Bladder microvascular endothelial cell (primary cell): ENCODE measurements at places on chromosomes 5 and 9. TPM values are rescaled to one million over a fixed set of nuclear protein-coding genes. Genes with fewer than 3 reads are reported as not detected.

The KCNV2 gene
- not detected in 2 replicates for total RNA-seq

The TTC23L gene
- total RNA-seq: not detected in 2 replicates

The CCL28 gene
- total RNA-seq: 0.81 and 2.0 TPM in 2 replicates

The BAAT gene
- total RNA-seq: under 0.01 TPM in 1 of 2 replicates, not detected in the other
